ENCODE measurements at places on chromosomes 5 and 9.

DNA sequence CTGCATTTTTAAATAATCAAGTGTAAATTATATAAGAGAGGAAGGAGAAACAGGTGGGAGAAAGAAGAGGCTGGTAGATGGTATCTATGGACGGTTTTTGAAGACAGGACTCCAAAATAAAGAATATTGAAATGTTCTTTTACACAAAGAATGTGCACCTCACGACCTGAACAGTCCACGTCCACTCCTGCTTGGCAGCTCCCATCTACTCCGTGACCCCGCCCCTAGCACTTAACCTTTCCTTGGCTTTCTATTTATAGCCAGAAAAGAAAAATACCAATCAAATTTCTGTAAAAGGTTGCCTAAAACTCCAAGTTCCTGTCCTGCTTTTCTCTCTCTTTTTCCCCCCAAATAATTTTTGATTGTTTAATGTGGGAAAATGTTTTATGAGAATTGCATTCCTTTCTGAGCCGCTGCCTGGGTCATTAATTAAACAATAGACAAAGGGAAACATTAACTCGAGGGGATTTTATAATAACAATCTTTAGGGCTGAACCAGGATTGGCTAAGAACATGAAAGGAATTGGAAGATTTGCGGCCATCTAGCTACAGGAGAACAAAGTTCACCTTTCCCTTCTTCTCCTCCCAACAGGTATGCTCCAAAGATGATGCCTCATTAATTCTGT, 173.6 kb upstream of the MAP3K1 start:
- DNase-seq = no peak

DNA sequence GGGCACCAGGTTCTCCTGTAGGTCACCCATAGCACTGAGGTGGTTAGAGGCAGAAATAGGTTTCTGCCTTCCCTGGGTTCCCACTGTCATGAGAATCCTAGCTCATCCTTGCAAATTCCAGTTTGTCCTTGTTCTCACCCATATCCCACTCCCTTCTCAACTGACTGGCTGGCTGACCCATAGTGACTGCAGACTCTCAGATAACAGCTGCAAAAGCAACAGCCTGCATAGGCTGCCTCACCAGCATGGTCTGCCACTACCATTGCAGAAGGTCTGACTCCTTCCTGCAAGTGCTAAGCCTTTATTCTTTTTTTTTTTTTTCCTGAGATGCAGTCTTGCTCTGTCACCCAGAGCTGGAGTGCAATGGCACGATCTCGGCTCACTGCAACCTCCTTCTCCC, 194.0 kb downstream of the SEMA6A start:
- no peak for DNase-seq

GRCh38 chr5:111478266-111478665, 34.1 kb downstream of the STARD4 start:
- no peak for DNase-seq

DNA sequence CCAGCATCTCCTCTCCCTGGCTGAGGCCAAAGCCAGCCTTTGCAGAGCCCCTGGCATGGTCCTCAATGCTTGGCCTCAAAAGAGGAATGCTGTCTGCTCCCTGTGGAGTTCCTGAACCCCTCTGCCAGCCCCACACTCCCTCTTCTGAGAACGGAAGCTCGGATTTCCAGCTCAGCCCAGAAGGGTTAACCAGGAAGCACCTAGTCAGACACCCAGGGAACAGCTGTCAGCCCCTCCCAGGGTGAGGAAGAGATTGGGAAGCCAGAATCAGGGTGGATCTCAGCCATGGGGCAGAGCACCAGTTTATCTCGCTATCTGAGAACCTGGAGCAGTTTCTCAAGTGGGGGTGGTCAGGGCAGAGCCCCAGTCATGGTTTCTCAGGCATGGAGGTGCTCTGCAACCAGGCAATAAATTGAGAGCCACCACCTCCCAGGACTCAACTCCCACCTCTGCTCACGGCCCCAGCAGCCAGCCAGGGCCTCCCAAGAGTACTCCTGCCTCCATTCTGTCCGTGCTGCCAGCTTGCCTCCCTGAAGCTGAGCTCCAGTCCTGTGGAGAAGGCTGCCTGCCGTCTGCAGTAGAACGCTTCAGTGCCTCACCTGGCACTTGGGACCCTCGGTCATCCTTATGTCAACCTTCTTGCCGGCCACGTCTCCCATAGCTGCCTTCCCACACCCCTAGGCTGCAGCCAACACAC, 7.6 kb downstream of the FOXE1 start:
- no peak for DNase-seq

- DNase-seq = no peak
Measured at GRCh38 chr9:93232388-93232960, 48.5 kb downstream of the WNK2 start.

GRCh38 chr9:133050781-133051180, 11.0 kb upstream of the CEL start:
- no peak for DNase-seq

- DNase-seq = no peak
Measured at GRCh38 chr9:4822057-4822456, 29.3 kb downstream of the RCL1 start.

- no peak for DNase-seq
Measured at GRCh38 chr5:90386099-90386710, 23.4 kb downstream of the CETN3 start.

DNA sequence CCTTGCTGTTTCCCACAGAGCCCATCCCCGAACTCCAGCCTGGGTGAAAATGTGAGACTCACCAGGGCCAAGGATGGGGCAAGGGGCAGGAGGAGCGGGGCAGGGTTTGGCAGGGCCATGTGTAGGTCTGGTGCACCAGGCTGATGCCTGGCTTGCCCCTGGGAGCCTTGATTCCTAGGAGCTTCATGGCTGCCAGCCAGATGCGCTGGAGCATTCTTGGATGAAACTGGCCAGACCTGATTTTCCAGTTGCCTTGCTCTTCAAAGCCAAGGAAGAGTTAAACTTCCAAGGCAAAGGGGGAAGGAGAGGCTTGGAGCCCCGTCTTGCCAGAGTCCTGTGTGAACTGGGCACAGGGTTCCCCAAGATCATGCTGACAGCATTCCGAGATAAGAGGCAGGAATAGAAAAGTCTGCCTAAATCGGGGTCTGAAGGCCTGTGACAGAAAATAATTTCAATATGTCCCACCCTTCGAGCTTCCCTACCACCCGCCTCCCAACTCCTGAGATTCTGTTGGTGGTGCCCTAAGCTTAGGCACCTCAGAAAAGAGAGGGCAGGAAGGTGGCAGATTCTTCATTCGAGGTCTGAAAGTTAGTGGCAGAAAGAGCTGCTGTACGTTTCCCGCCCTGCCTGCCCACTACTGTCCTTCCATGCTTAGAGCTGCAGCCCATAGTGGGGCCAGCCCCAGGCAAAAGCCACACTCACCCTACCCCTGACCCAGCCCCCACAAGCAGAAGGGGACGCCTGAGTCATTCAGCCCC, 20.4 kb downstream of the FAT2 start:
- DNase-seq = no peak

- DNase-seq = no peak
Measured at GRCh38 chr5:175542232-175542965, 64.0 kb downstream of the SFXN1 start.

Measured in germinal center (tissue), 1 donor.